Heart right ventricle (tissue), 16 donors: ENCODE measurements at places on chromosomes 11 and 22. TPM values are rescaled to one million over a fixed set of nuclear protein-coding genes. Genes with fewer than 3 reads are reported as not detected.

DNA sequence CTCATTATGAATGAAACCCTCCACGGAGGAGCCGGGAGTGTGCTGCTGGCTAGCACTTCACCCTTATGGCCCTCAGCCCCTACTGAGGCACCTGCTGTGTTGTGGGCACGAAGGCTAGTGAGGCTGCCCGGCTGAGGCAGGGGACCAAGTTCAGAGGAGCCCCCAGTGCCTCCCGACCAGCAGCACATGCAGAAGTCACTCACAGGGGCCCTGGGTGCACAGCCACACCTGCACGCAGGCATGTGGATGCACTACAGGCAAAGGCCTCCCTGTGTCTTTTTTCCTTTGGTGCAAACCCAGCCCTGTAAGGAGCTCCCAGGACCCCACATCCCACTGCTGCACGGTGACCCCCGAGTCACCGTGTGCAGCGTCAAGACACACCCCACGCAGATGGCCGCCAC is 261.5 kb downstream of the BRD1 start:
- DNase-seq: no peak

- no peak for DNase-seq
Observed at GRCh38 chr22:35552196-35552842, 11.7 kb downstream of the RASD2 start.

GRCh38 chr11:108698844-108699642 is 34.2 kb downstream of the DDX10 start:
- no peak for DNase-seq

- DNase-seq: no peak
Observed at GRCh38 chr11:13446444-13446843, 16.6 kb downstream of the BTBD10 start.

DNA sequence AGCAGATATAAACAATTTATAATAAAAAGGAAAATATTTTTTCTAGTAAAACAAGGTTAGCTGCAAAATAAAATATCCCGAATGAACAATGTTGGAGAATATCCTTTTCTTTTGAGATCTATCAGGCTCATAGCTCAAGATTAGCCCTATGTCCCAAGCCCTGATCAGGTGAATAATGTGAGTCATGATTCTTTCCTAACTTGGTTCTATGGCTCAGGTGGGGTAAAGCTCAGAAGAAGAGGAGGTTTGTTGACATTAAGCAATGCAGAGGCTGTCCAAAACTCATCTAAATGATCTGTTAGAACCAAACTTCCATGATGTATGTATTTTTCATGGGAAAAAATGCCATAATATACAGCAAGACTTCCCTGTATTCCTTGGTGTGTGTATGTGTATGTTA is 86.1 kb downstream of the TRIM44 start:
- no peak for DNase-seq

GRCh38 chr11:62352355-62353336 is 15.4 kb downstream of the ASRGL1 start:
- DNase-seq: no peak

GRCh38 chr11:110297726-110298300 is 1.4 kb upstream of the RDX start:
- DNase-seq: no peak

The DHCR7 gene
- 44.9 TPM for total RNA-seq
